D721Med (cell line): ENCODE measurements at places on chromosomes 7 and 10.

GRCh38 chr10:86668297-86669165 is at the start of gene LDB3:
LDB3 (plus strand) TSS chr10:86668511; CDS start chr10:86668692, 181 bp downstream.
- DNase-seq, result no peak

GRCh38 chr10:62813453-62813852 is 2.7 kb downstream of the EGR2 start:
- no peak for DNase-seq

- peak; percentile 31 for DNase-seq
Observed at GRCh38 chr10:72337039-72337629, 17.6 kb downstream of the DNAJB12 start.

DNA sequence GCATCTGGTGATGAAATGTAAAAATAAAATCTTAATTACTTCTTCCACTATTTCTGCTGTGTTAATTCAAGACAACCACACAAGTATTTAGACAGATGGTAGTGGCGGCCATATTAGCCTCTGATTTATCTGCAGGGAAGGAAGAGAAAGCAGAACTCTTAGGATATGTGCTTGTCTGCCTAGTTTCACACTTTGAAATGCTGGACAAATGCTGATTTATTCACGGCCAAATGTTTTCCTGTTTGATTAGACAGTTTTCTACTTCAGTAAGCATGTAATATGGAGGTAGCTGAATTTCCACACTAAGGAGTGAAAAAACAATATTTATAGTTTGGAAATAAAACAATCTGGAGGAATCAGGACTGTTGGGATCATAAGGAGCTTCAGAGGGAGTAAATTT is 158.1 kb downstream of the AGMO start:
- DNase-seq, result no peak

GRCh38 chr10:113529575-113529974 is 23.3 kb upstream of the HABP2 start:
- DNase-seq, result no peak

DNA sequence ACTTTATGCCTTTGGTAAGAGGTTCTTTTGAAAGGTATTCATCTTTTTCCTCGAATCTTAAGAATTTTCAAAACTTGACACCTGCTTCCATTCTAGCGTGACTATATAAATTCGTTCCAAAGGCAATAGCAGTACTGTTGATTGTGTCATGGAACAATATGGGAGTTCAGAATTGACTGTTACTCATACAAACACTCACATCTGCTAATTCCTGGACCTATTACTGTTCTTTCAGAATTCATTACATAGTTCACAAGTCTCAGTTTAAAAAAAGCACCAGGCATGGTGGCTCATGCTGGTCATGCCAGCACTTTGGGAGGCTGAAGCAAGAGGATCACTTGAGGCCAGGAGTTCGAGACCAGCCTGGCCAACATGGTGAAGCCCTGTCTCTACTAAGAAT is 80.9 kb downstream of the CACNB2 start:
- DNase-seq, result no peak

GRCh38 chr10:131892806-131893675 is 7.8 kb upstream of the PPP2R2D start:
- DNase-seq, result peak; percentile 56
